ENCODE measurements at places on chromosomes 4 and X.

DNA sequence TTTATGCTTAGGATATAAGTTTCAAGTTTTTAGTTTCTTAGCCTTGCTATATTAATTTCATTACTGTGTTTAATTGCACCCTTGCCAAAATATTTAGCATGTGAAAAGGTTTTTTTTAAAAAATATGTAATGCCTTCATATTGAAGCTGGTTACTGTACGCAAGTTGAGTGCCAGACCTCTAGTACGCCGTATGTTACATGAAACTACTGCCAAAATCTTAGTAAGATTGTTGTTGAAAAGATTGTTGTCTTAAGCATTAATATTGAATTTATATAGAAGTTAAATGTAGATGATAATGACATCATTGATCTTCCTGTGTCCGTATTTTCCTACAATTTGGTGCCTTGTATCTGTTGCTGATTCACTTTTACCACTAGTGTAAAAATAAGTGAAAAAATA is 37.1 kb downstream of the FAM133A start:
- DNase-seq, result no peak

DNA sequence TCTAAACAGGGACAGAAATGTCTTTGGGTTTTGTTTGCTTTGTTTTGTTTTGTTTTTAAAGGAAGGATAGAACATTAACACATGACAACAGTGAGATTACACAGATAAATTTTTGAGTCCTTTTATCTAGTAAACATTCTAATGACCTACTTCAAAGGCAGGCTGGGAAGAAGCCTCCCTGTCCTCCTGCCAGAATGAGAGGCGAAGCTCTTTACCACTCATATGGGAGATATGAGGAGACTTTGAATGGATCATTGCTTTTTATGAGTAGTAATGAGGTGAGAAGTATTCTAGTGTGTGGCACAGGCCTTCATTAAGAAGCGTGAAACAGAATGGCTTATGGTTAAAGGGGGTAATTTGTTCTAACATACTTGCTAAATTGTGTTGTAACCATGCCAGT is 172.0 kb downstream of the FBXO8 start:
- DNase-seq, result no peak

DNA sequence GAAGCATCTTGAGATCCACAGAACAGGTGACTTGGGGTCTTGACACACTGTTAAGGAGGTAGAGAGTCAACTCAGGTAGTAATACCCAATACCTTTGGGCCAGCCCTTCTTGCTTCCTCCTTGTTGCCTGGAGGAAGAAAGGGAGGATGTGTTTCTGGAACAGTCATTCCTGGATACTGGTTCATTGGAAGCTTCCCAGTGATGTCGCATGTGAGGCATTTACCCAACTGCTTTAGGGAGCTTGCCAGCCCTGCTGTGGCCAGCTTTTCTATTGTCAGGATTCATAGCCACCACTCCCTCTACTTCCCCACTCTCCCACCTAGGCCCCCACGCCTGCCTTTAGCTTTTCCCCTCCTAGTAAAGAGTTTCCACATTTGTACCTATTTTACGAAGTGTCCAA is 310.3 kb upstream of the PRPS2 start:
- DNase-seq, result no peak

GRCh38 chr4:65623506-65623905 is 46.8 kb downstream of the EPHA5 start:
- no peak for DNase-seq

GRCh38 chr4:25310066-25310802 is 2.3 kb upstream of the ZCCHC4 start:
- no peak for DNase-seq

DNA sequence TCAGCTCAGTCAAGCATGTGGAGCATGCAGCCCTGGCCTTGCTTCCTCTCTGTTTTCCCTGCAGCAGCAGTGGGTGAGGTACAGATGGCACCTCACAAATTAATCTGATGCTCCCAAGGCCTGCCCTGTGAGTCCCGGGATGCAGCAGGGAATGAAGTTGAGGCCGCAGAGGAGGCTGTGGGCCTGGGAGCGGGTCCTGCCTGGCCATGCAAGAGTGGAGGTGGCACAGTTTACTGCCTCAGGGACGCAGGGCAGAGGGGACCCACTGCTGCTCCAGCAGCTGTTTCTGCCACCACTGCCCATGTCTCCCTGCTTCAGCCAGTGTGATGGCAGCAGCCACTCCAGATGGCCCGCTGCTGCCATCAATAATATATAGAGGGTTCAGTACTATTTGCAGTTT is 474.6 kb downstream of the EPHA5 start:
- no peak for DNase-seq

DNA sequence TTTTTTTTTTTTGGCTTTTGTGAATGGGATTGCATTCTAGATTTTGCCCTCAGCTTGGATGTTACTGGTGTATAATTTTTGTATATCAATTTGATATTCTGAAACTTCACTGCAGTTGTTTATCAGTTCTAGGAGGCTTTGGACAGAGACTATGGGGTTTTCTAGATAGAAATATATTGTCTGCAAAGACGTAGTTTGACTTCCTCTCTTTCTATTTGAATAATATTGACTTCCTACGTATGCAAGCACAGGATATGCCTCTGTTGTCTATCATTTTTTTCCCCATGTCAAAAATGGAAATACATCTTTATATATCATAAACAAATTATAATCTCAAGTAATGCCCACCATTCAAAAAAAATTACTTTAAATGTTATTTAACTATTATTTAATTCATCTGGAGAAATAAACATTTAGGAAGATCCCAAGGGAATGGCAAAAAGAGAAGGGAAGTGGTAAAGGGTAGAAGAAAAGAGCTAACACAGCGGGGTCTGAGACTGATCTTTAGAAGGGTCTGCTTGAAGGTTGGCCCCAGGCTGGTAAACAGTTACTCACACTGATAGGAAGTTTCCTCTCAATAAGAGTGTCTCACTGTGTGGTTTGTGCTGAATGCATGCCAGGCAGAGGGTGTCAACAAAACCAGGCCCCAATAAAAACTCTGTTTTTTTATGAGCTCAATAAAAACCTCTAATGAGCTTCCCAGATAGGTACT is 35.7 kb downstream of the ZNF518B start:
- DNase-seq, result no peak

Data from activated CD4-positive, alpha-beta T cell treated with anti-CD3 and anti-CD28 coated beads, Interleukin-2, Interleukin-4, amounts not matched to agents 100 ng/mL and 50 ng/mL, durations not matched to agents 16 hours and 8 hours (primary cell).